ENCODE measurements at places on chromosomes 4 and X.

DNA sequence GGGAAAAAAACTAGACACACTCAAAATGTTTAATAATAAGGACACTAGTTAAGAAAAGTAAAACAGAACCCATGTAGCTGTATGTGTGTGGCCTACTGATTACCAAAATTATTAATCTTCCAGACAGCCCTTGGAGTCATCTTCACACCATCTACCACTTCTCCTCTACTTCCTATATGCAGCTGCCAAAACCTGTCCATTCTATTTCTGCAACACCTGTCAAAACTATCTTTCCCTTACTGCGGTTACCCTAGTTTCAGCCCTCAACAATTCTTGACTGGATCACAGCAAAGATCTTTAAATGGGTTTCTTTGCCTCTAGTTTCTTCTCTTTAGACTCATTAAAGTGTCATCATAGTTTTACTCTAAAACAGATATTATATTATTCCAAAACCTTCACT, 72.6 kb downstream of the GPR82 start:
- DNase-seq = no peak

- DNase-seq = no peak
These were observed 75.7 kb downstream of the GAB1 start for GRCh38 chr4:143412420-143412758.

DNA sequence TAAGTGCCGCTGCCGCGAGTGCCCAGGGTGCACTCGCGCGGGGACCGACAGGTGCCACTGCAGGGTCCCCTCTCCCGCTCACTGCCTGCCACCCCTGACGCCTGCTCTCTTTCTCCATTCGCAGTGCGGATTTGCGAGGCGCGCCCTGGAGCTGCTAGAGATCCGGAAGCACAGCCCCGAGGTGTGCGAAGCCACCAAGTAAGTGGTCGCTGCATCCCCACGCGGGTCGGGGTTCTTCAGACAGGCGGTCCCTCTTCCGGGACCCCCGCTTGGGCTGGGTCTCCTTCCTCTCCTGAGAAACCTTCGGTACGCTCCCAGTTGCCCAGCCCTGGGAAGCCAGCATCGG, 547 bp downstream of the GUCY1A1 start:
- DNase-seq = no peak

GRCh38 chr4:189278597-189279165, 662.0 kb upstream of the FRG1 start:
- DNase-seq = no peak

- no peak for DNase-seq
These were observed 21.2 kb downstream of the PTTG2 start for GRCh38 chr4:37981425-37981824.

DNA sequence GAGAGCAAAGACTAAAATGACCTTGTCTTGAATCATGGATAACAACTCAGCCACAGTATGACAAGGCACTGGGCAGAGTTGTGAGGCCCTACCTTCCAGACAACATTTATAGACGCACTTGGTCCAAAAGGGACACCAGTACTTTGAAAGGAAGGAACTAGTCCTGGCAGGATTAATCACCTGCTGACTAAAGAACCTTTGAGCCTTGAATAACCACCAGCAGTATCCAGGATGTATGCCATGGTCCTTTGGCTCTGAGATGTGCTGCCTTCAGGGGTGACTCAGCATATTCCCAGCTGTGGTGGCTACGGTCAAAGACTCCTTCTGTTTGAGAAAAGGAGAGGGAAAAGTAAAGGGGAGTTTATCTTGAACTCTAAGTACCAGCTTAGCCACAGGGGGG, 118.1 kb upstream of the PRR32 start:
- DNase-seq = no peak

DNA sequence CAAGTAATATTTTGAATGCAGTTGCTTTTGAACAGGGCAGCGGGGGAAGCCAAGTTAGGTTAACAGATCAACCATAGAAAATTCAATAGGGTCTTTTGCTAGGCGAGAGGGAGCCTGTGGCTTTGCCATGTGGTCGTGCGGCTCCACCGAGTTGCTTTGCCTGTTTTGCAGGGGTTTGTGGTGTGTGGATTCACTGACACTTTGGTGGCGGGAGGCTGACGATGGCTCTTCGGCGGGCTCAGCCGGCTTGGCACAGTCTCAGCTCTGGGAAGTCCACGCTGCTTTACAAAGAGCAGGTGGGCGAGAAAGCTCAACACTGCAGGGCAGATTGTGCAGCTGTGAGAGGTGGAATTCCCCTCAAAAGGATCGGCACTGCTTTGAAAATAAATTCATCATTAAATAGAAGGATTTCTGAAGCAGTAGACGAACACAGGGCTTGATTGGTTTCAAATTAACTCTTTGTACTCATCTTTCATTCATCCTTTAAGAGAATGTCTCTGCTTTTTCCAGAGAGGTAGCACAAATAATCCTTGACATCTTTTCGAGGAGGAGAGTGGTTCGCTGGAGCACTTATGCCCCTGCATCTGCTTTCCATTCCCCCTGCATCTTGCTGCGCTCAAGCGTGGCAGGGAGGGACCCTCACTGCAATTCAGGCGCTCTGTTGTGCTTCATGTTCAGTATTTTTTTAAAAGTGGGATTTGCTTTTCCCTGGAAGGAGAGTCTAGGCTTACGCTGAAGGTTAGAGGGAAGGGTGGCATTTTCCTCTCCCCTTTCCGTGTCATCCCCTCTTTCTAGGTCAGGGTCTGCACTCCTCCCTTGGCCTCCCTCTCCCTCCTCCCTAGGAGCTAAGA, 201.8 kb upstream of the LEF1 start:
- DNase-seq = no peak

DNA sequence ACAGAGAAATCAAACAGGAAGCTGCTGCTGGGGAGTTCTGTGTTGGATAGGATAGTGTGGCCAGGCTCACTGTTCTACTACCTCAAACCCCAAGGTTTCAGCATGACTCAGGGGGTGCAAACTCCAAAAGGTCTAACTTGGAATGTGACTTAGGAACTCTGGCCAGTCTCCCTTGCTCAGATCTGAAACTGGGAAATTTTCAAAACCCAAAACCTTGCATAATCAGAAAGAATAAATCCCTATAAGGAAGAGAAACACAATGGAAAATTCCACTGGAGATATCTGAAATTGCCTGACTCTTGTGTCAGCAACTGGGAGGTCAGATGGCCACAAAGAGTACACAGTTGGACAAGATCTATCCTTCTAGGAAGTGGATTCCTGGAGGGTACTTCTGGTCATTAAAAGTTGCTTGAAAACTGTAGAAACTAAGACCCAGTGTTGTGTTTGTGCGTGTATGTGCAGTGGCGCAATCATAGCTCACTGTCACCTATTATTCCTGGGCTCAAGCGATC, 58.0 kb downstream of the PPEF2 start:
- DNase-seq = no peak

- no peak for DNase-seq
These were observed 204.4 kb downstream of the GABRB1 start for GRCh38 chr4:47235721-47236120.

GRCh38 chr4:79584352-79584751, 176.3 kb upstream of the GK2 start:
- DNase-seq = no peak

DNA sequence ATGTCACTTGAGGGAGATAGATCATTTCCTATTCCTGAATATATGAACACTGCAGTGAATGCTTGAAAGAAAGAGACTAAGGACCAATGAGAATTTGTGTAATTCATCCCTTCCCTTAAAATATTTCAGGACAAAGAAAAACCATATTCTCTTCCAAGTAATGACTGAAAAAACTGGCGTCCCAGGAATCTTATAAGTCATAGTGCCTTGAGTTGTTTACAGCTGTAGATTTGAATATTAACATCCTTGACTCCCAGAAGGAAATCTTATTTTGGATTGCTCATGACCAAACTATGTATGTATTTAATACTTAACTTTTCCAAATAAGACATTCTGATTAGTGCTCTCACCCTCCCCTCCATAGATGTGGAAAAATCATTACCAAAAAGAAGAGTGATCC, 55.5 kb downstream of the CLDN22 start:
- no peak for DNase-seq

- no peak for DNase-seq
These were observed 2029.9 kb upstream of the AGA start for GRCh38 chr4:179472164-179472563.

All from cerebellar nuclear complex (tissue), 1 donor.